Myocyte (in vitro differentiated cells): ENCODE measurements at places on chromosomes 3 and 15. TPM values are rescaled to one million over a fixed set of nuclear protein-coding genes. Genes with fewer than 3 reads are reported as not detected.
A peak's percentile ranks its signal among the peaks of the same experiment; 100 is the strongest.

TERC gene
- total RNA-seq, result 86.8 and 454 TPM in 2 replicates

RPP25 gene
- total RNA-seq, result 2.6 and 3.2 TPM in 2 replicates

TP63 gene
- 2.5 and 2.6 TPM in 2 replicates for total RNA-seq

DNA sequence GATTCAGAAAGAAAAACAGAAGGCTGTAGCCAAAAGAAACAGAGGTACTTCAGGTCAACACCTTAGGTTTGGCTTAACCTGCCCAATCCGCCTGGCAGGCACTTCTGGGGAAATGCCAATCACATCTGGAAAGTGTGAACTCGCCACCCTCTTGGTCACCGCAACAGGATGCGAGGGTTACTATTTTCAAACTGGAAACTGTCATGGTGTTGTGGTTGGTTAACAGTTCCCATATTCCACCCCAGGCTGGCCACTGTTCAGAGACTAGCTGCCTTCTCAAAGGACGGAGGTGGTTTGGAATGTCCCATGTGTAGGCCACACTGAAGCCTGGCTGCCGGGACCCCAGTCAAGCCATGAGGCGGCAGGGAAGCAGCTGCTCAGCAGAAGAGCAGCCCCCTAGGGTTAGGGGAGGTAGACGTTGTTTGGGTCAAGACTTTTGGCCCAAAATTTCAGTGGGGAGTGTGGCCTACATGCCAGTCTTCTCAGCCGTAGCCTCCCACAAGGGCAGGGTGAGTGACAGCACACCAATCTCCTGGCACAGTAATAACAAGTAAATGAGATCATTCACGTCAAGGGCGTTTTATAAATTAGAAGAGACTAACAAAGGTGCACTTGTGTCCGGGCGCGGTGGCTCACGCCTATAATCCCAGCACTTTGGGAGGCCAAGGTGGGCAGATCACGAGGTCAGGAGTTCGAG lies 54.6 kb downstream of the UMPS start:
- DNase-seq, result peak; percentile 64

CGNL1 gene
- 3.7 and 4.0 TPM in 2 replicates for total RNA-seq

DNA sequence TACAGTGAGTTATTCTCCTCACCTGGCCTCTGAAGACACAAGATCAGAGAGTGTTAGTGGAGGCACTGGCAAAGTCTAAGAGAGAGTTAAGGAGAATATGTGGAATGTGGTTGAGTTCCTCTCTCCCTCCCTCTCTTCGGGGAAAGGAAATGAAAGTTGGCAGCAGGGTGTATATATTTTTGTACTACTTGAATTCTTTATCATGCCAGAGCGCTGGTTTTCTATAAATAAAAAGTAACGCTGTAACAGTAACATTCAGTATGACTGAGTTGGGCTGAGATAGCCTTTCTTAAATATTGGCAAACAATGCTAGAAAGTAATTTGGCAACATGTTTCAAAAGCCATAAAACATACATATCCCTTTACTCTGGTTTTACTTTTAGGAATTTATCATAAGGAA lies 77.5 kb upstream of the TNFAIP8L3 start:
- peak; percentile 35 for DNase-seq

CD86 gene
- total RNA-seq, result not detected in 2 replicates

GRCh38 chr3:8996681-8997121 lies 33.4 kb upstream of the RAD18 start:
- peak; percentile 55 for DNase-seq

GRCh38 chr15:83430441-83430840 lies 16.7 kb upstream of the SH3GL3 start:
- DNase-seq, result no peak

DNA sequence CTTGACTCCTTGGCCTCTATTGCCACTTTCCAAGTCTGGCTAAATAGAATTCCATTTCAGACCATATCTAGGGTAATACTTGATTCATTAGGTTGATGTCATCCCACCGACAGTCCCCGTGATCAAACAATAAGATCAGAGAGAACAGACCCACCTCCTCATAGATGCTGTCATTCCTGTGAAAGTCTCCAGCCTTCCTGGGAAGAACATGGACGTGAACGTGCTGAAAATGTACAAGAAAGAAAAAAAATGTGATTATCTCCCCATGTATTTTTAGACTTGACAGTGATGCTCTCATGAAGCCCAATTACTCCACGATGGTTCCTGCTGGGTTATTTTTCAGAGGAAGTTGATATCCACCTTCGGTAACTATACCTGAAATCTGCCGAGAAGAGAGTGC lies 872.4 kb upstream of the CFAP20DC start:
- no peak for DNase-seq

- peak; percentile 19 for DNase-seq
Measured at GRCh38 chr3:151015767-151016477, 43.4 kb upstream of the CLRN1 start.

CAPN7 gene
- 36.0 and 42.2 TPM in 2 replicates for total RNA-seq

- no peak for DNase-seq
Measured at GRCh38 chr15:32735989-32736700, 18.3 kb downstream of the GREM1 start.

DNA sequence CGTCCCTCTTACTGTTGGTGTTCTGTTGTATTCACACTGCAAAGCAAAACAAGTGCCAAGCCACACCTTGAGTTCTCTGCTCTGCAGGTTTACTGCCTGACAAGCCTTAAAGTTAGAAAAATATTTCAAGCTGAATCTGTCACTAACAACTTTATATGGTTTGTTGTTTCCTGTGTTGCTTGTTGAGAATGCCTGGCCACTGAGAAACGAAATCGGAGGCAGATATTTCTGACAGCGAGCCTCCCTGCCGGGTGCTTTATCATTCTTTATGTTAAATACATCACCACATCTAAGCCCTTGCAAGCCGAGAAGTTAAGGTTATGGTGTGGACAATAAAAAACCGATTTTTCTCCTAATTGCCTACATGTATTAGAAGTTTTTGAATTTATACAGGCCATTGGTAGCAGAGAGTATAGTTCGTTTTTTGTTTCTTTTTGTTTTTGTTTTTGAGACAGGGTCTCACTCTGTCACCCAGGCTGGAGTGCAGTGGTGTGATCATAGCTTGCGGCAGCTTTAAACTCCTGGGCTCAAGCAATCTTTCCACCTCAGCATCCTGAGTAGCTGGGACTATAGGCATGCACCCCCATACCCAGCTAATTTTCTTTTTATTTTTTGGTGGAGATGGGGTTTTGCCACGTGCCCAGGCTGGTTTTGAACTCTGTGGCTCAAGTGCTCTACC lies 188.4 kb upstream of the ICE2 start:
- no peak for DNase-seq

DNA sequence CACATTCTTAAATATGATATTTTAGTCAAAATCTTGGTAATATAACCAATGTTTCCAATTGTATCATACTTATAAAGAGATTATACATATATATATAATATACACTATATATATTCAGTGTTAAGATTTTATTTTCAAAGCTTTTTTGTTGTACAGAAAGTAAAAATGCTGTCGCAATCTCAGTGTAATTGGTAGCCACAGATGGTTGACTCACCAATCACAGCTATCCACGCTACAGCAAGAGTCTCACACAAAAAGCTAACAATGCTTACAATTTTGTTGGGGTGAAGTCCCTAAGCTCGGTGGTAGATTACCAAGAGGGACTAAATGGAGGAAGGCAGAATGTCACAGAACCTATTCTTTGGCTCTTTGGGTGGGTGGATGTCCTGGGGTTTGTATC lies 16.9 kb upstream of the CFAP161 start:
- peak; percentile 7 for DNase-seq

ZBBX gene
- total RNA-seq, result not detected in 2 replicates

DNA sequence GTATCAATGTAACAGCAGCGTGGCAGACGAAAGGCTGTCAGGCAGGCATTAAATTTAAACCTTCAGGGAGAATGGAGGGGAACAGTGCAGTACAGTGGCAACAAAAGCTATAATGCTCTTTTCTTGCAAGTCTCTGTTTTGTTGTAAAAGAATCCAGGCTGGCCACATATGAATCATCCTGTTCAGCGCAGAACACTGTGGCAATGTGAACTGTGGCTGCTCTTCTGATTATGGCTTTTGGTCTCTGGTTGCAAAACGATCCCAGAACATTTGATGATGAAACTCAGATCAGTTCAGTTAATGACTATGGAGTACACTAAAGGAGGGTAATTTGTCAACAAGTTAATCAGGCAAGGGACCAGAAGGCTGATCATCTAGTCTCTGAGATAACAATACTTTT lies 219.7 kb upstream of the SGO1 start:
- DNase-seq, result peak; percentile 25

ECE2 gene
- not detected in 2 replicates for total RNA-seq

TNFSF10 gene
- not detected in 2 replicates for total RNA-seq

GRCh38 chr3:158743664-158744566 lies 11.7 kb upstream of the RARRES1 start:
- no peak for DNase-seq

GOLGA6L4 gene
- total RNA-seq, result 0.29 and 0.36 TPM in 2 replicates

GRCh38 chr3:12484983-12485327 lies 675 bp downstream of the TSEN2 start:
- DNase-seq, result no peak

DNA sequence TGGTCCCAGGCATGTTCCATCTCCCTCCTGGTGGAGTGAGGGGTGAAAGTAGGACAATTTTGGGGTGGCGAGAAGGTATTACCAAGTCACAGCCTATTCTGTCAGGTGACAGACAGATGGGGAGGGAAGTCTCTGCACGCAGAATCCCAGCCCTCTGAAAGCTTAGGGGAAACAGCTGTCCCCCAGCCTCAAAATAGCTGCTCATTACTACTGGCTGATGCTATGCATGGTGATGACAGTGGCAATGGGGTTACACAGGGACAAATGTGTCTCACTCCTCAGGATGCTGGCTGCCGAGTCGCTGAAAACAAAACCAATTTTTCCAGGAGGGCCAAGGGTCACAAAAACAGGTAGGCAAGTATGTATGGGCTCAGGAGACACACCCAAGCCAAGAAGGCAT lies 68.8 kb upstream of the OXTR start:
- peak; percentile 89 for DNase-seq

DNA sequence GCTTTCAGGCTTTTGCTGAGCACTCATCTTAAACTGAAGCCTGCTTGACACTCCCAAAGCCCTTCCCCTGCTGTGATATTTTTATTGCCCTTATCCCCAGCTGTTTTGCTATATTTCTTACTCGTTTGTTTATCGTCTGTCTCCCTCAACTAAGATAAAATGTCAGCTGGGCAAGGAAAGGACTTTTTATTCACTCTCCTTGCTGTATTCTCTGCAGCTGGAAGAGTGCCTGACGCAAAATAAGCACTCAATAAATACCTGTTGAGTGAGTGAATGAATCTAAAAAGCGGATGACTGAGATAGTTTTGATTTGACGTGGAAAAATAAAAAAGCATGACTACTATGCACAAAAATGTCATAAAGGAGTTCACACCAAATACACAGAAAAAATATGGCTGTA lies 84.8 kb upstream of the POMGNT2 start:
- peak; percentile 59 for DNase-seq

GRCh38 chr15:62758126-62758951 lies 284.2 kb upstream of the TPM1 start:
- DNase-seq, result peak; percentile 83

DNA sequence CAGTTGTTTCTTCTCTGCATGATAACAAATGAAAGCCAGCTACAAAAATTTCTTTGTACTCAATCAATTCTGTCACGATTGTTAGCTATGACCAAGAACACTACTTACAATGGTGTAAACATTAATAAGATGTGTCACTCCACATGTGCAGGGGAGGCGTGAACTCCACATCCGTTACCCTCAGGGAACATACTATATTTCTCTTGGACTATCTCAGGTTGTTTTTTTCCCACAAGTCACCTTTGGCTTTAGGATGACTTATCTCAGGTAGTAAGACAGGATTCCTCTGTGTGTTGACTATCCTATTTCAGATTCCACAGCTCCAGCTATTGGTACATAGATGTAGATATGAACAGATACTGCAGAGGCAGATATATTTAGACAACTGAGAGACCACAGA lies 423.3 kb upstream of the GRM7 start:
- no peak for DNase-seq

DNA sequence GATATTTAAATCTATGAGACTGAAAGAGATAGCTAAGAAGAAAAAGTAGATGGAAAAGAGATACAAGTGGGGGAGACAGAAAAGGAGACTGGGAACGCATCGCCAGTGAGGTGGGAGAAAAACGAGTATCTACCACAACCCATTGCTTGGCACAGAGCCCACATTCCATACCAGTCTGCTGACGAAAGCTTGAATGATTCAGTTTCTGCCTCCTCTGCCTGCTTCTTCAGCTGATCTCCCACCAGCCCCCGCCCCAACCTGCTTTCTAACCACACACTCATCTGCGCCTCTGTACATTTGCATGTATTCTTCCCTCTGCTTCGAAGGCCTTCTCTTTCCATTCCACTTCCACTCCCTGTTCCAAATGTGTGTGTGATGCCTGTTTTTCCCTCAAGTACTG lies 188.1 kb downstream of the USP13 start:
- peak; percentile 41 for DNase-seq

DNA sequence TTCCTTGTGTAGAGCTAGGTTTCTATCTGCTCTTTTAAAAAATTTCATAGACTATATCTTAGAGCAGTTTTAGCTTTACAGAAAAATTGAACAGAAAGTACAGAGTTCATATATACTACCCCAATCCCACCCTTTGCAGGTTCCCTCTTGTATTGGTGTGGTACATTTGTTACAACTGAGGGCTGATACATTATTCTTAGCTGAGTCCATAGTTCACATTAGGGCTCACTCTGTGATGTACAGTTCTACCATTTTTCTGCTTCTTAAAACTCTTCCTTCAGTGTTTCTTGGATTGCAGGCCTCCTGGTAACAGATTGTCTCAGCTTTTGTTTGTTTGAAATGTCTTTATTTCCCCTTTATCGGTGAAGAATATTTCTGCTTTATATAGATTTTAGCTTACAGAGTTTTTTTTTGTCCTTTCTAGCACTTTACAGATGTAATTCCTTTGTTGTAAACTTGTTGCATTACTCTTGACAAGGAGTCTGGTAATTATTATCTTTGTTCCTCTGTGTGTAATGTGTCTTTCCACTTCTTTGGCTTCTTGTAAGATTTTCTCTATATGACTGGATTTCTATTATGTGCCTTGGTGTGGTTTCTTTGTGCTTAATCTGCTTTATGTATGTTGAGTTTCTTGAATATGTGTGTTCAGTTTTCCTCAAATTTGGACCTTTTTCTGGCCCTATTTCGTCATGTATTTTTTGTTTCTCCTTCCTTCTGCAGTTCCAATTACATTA lies 25.3 kb downstream of the MEF2A start:
- DNase-seq, result no peak

GRCh38 chr15:72936691-72937679 lies 115.3 kb upstream of the NEO1 start:
- no peak for DNase-seq

SPTBN5 gene
- 0.26 and 0.45 TPM in 2 replicates for total RNA-seq
